ENCODE measurements at places on chromosomes 5 and 9.

GRCh38 chr5:2175041-2175440, 292.3 kb upstream of the IRX4 start:
- no peak for DNase-seq

DNA sequence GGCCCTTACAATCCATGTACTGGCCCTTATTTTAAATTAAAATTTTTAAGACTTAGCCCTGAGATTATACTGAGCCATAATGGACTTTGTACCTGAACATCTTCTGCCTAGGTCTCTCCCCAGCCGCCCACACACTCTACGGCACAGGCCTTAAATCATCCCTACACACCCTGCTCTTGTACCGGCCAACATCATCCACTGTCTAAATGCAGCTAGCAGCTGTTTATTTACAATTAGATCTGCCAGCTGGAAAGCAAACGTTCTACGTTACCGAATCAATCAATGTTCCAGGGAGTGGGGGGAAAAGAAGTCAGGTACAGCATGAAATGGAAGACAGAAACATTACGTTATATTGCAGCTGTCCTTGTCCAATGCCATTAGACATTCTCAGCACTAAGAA, 88.4 kb upstream of the GRAMD2B start:
- DNase-seq: no peak

GRCh38 chr5:141465351-141465750, 10.4 kb upstream of the PCDHGC3 start:
- no peak for DNase-seq

GRCh38 chr5:152592416-152592815, 187.3 kb upstream of the NMUR2 start:
- DNase-seq: no peak
